NCI-H146 (cell line): ENCODE measurements at places on chromosomes 1 and 21.

DNA sequence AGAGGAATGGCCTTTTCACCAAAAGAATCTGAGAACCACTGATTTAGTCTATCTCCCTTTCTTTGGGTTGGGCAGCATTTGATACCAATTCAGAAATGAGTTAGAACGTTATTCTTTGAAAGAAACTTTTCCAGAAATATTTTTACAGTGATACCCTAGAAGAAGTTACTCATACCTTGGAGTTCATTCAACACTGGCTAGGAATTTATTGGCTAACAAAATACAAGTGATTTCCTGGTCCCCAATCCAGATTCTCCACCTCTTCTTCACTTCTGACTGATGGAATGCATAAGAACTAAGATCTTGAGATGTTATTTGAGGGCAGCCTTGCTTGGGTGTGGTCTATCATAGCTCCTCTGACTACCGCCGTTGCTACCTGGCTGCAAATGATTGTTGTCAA lies 9.4 kb downstream of the C1orf162 start:
- no peak for DNase-seq

GRCh38 chr21:42460391-42461184 lies 35.4 kb downstream of the RSPH1 start:
- DNase-seq: peak; percentile 95

DNA sequence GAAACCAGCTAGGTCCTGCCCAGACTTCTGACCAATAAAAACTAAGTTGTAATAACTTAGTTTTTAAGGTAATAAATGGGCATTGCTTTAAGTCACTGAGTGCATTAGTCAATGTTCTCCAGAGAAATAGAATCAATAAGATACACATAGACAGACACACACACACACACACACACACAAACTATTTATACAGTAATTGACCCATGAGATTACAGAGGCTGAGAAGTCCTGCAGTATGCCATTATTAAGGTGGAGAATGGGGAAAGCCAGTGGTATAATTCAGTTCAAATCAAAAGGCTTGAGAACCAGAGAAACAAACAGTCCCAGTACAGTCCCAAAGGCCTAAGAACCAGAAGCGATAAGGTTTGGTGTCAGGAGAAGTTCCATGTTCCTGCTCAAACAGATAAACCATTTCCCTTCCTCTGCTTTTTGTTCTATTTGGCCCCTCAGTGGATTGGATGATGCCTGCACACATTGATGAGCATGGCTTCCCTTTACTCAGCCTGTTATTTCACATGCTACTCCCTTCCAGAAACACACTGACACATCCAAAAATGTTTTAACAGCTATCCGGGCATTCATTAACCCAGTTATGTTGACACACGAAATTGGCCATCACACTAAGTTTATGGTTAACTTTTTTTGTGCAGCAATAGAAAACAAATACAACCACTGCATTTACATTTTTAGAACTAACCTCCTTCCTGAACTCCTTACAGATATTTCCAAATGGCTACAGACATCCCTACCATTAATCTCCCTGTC lies 828.2 kb upstream of the NCAM2 start:
- DNase-seq: no peak

- DNase-seq: no peak
Observed at GRCh38 chr1:29120367-29120766, 3.3 kb downstream of the TMEM200B start.

GRCh38 chr1:160046494-160047110 lies 14.8 kb upstream of the PIGM start:
- DNase-seq: peak; percentile 7

DNA sequence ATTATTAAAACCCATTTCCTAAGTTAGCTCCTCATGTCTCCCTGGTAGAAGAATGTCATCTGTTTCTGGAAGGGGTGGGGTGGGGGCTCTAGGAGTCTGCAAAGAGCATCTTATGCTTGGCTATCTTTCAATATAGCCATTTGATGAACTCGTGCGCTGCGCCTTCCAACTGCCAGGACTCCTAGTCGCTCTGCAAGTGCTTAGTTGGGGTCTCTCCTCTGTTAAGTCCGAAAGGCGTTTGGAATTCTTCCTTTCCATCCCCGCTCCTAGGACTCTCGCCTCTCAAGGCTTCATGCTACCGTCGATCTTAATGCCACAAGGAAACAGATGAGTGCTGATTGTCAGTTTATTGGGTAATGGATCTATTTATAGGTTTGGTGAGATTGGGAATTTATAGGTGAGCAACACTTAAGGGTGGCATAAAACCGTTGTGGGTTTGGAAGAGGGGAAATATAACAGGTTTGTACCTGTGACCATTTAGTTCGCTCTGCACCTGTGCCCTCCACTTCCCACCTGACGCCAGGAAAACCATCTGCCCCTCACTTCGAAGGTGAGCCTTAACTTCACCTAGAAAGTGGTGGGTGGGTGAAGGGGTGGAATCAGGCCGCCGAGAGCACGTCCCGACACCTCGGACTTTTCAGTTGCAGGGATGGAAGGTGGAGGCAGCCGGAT lies 1.1 kb downstream of the KCNH1 start:
- peak; percentile 0 for DNase-seq

DNA sequence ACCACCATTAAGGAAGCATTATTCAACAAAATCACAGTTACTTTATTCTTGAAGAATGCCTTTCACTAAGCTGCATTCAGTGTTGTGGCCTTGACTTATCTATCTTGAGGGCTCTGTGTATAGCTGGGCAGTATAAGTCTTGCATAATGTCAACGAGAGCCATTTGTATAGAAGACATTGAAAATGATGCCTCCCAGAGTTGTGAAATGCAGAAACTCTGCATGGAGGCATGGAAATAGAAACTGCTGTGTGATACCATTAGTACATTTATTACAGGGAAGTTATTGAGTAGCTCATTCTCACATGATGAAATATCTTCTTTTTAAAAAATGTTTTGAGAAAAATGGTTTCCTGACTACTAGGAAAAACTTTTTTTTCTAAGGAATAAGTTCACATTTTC lies 111.4 kb upstream of the SNX7 start:
- no peak for DNase-seq

GRCh38 chr1:32159189-32159588 lies 20.3 kb upstream of the TXLNA start:
- DNase-seq: no peak

DNA sequence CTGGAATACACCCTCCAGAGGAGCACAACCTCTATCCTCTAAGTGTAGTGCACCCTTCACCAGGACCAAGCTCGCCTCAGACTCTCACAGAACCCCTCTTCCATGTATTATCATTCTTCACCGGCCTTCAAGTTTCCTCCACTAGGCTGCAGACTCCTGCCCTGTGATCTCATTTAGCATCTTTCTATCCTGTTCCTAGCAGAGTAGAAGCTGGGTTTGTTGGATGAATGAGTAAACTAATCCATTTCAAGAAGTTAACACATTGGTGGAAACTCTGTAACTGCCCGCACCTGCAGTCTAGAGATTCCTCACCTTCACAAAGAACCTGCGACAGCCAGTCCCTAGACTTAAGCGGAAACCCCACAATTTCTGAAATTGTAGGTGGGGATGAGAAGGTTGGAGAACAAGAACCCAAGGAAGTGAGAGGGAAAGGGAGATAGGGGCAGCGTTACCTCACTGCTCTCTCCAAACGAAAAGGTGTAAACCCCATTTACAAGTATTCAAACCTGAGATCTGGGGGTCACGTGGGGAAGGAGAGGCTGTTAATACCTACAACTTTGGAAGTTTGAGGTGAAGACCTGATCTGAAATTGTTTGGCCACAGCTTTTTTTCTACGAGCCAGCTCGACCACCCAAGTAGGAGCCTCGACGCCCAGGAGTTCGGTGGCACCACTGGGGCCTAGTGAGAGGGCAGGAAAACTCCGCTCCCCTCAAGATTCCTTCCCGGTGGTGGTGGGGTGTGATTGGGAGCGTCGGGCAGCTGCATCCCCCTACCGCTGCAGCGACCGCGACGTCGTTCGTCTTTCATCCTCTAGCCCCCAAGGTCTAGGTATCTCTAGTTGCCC lies 1.2 kb downstream of the PTPN14 start:
- no peak for DNase-seq

DNA sequence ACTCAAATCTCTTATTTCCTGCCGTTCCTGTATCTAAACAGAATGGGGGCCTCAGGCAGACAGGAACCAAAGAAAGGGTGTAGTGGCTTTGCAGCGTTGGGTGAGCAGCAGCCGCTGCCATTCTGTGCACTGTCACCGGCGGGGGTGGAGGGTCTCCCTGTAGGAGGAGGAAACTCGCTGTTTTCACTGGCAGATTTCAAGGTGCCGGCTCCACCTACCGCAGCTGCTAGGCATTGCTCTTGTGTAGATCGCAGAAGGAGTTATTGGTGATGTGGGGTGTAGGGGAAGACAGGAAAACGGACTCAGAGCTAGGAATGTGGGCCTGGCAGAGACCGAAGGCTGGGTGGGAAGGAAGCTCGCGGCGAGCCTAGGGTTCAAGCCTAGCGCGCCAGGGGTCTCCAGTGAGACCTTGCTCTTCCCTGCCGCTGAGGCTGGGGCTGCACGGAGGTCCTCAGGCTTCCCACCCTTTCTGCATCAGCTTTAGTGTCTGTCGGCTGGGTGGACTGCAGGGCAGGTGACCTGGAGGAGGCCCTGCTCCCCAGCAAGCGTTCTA lies 20.8 kb downstream of the ATP5PO start:
- peak; percentile 83 for DNase-seq

- no peak for DNase-seq
Observed at GRCh38 chr1:206110161-206110560, 7.0 kb downstream of the AVPR1B start.

- DNase-seq: no peak
Observed at GRCh38 chr1:6396998-6397397, 3.4 kb upstream of the ACOT7 start.

DNA sequence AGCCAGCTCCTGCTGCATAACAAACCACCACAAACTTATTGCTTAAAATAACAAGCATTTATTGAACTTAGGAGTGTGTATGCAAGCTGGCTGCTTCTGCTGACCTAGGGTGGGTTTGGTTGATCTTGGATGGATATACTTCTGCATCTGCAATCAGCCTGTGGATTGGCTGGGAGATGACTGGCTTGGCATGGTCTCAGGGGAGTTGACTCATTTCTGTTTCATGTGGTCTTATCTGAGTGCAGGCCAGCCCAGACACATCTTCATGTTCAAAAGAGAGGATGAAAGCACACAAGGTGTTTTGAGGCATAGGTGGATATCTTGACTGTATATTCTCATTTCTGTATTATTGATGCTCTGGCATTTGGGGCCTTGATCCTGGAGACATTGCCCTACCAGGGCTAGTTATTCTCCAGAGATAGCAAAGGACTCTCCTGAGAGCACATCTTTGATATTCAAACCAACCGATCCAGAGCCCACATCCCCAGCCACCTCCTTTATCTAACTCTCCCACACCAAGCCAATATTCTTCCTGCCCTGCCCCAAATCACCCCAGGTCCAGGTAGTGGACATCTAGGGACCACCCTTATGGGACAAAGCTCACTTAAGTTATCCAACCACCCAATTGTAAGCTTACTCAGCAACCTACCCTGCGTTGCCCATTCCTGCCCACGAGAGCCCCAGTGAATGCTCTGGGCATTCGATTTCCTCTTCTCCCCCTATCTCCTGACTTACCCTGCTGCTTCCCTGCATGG lies 350.8 kb downstream of the PTPRU start:
- no peak for DNase-seq

- DNase-seq: no peak
Observed at GRCh38 chr21:46545363-46545762, 59.5 kb downstream of the S100B start.

DNA sequence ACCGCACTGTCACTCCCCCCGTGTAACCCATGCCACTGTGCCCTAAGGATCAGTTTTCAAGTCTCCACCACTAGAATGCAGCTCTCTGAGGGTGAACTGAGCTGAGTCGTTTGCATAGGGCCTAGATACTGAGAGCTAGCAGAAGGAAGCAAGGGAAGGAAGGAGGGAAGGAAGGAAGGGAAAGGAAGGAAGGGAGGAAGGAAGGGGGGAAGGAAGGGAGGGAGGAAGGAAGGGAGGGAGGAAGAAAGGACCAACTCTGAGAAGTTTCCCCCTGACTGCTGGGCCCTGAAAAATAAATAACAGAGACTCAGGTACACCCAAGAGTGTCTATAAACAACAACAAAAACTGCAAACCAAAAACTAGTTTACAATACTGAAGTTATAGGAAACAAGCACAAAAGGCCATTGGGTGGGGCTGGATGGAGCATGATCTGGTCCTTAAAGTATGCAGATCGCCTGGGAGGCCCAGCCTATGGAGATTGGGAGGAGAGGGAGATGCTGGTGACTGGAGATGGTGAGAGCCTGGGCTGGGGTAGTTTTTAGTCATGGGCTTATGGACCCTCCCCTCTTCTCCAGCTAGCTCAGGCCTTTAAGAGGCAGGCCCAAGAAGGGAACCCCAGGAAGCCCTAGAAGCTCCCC lies 1.7 kb upstream of the MRPS15 start:
- no peak for DNase-seq

DNA sequence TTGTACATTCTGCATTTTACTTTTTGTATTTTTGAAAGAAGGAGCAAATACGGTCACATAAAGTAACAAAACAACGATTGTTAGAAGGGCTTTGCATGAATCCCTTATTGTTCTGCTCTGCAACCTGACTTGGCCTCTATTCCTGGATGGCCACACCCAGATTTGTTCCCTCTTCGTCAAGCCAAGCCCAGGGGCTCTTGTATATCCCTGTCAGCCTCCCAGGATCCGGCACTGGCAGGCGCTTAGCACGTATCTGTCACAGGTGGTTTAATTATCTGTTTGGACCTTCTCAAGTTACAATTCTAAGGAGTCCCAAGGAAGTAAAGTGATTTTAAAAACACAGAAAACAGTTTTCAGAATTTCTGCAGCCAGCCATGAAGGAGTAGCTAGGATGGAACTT lies 28.0 kb downstream of the CRYAA start:
- DNase-seq: peak; percentile 32

- no peak for DNase-seq
Observed at GRCh38 chr1:2946999-2947690, 74.1 kb upstream of the ACTRT2 start.

- DNase-seq: no peak
Observed at GRCh38 chr1:215181518-215181917, 99.0 kb downstream of the KCNK2 start.

DNA sequence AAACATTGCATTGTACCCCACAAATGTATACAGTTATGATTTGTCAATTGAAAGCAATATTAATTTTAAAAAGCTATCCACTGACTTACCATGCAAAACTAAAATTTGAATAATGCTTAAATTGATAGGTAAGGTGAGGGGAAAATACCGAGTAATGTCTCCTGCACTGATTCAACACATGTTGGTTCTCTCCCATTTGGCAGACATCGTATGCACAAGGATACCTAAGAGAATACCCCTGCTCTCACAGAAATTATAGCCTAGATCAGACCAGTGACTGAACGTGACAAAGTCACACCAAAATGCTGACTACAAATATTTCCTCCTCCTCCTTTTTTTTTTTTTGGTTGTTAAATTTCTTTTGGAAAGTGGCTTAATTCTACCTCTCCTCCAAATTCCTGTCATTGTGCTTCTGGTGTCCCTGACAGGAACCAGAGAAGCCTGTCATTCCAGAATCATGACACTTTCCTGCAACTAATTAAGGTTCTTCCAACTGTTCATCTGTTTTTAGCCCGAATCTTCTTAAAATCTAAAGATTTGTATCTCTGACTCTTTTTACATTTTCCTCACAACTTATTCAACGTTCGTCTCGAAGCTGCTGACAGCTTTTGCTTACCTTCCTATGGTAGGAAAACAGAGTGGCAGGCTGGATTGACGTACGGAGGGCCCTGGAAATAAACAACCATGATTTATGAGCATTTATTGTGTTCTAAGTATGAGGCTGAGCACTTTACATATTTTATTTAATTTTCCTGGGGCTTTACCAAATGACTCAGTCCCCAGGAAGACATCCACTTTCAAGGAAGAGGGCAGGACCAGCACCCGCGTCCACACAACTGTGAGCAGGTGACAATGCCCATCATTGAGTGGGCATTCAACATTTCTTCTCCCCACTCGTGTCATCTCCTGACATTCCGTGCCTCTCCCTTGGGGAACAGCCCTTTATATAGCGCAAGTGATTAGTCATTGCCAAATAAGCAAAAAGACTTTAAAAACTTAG lies 57.9 kb upstream of the KCNE2 start:
- DNase-seq: no peak
